ENCODE measurements at places on chromosomes 1 and 21.

DNA sequence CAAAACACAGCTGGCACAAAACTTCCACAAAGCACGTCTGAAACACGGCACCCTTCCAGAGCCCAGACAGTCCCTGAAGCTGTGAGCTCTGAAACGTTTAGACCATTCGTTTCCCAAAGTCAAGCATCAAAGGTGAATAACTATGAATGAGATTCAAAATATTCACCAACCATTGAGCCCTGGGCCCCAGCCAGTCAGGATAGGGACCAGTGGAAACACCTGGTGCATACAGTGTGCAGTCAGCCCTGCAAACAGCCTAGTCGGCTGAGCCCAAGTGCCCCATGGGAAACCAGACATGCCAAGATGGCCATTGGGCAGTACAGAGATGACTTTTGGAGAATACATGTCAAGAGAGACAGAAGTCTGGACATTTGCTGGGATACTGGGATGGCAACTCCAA, 90.4 kb upstream of the EDN2 start:
- DNase-seq = no peak

DNA sequence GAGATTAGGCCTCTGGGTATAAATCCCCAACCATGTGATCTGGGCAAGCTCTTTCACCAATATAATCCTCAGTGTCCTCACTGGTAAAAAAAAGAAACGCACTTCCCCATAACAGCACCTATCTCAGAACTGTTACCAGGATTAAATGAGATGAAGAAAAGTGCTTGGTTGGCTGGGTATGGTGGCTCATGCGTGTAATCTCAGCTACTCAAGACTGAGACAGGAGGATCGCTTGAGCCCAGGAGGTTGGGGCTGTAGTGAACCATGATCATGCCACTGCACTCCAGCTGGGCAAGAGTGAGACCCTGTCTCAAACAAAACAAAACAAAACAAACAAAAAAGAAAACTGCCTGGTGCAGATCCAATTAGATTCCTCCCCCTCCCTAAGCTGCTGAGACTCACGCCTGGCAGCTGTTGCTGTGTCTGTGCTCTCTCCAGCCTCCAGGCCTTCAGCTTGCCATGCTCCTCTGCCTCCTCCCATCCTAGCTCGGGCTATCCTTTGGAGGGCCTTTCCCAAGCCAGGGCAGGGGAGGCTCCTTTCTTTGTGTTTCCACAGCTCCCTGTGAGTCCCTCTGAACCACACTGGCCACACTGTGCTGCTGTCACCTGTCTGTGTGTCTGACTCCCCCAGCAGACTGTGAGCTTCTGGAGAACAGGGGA, 19.0 kb downstream of the CYB5RL start:
- no peak for DNase-seq

DNA sequence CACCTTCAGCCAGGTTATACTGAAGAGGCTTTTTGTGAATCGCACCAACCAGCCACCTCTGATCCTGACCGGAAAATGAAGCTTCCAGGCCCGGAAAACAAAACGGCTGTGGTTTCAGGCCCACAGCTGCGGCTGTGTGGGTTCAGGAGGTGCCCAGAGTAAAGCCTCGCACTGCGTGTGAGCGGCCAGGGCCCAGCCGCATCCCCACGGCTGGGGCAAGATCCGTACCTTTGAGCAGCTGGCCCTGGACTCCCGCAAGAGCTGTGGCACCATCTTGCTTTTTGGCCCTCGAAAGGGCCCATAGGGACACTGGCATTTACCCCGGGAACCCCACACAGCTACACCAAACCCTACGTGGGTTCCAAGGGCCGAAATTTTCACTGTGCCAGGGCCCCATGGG, 63.0 kb downstream of the GLUL start:
- DNase-seq = no peak

GRCh38 chr1:195897076-195897475, 711.2 kb downstream of the KCNT2 start:
- no peak for DNase-seq

DNA sequence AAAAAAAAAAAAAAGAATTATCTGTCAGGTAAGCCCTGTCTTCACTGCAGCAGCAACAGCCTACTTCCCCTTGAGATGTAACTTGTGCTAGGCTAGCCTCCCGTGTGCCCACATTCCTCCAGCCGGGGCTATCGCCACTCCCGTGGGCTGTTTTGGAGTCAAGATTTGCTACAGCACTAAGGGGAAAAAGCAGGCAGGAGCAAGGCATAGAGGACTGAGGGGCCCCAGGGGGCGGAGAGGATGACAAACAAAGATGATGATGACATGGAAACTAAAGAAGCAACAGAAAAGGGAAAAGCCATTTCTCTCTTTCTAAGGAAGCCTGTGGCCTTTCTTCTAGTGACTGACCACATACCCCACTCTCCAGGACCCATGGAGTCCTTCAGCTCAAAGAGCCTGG, 1.9 kb downstream of the TNFAIP8L2 start:
- no peak for DNase-seq

GRCh38 chr1:208209286-208209685, 34.9 kb downstream of the PLXNA2 start:
- DNase-seq = no peak

GRCh38 chr1:15158506-15159165, 5.1 kb downstream of the TMEM51 start:
- DNase-seq = no peak

GRCh38 chr1:220889848-220890287, 10.6 kb downstream of the HLX start:
- DNase-seq = no peak

- no peak for DNase-seq
Measured at GRCh38 chr1:24386931-24387330, 26.7 kb downstream of the STPG1 start.

- peak; percentile 31 for DNase-seq
Measured at GRCh38 chr1:115595279-115596079, 46.3 kb upstream of the VANGL1 start.

GRCh38 chr1:163535807-163536206, 214.1 kb downstream of the NUF2 start:
- no peak for DNase-seq

DNA sequence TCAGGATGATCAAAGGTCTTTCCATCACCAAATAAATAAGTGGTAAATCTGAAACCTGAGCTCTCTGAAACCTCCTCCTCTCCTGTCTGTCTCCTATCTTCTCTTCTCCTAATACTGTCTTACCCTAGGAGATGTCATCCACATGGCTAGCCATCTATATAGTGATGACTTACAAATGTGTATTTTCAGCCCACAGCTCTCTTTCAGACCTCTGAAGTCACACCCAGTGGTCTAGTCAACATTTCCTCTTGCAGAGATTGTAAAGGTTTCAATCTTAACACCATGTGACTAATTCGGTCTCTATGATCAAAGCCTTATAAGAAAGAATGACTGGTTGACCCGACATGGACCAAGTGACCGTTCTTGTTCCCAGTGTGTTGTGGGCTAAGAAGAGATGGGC, 63.1 kb upstream of the DPT start:
- no peak for DNase-seq

Data from activated CD4-positive, alpha-beta T cell treated with anti-CD3 and anti-CD28 coated beads for 1 hour (primary cell).